ENCODE measurements at places on chromosomes 5 and 9. TPM values are rescaled to one million over a fixed set of nuclear protein-coding genes. Genes with fewer than 3 reads are reported as not detected.

DDX4 gene
- not detected for total RNA-seq

RORB gene
- not detected for total RNA-seq

- DNase-seq = no peak
These were observed 1.3 kb upstream of the ISL1 start for GRCh38 chr5:51381761-51382474.

DNA sequence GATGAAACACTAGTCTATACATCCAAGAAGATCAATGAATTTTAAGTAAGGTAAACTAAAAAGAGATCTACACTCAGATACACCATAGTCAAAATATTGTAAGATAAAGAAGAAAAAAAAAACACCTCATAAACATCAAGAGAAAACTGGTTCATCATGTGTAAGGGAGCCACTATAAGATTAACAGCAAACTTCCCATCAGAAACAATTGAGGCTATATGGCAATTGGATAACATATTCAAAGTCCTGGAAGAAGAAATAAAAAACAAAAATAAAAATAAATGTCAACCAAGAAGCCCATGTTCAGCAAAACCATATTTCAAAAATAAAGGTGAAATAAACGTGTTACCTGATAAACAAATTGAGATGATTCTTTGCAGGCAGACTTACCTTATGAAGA lies 3.6 kb downstream of the OR13C8 start:
- DNase-seq = no peak

GRCh38 chr5:173707392-173707791 lies 90.9 kb upstream of the BOD1 start:
- DNase-seq = no peak

Measured in activated naive CD4-positive, alpha-beta T cell treated with anti-CD3 and anti-CD28 coated beads, Interleukin-2, amount 50 U/mL, for 72 hours (primary cell).